Spinal cord (tissue), 10 donors: ENCODE measurements at places on chromosomes 5 and 9. TPM values are rescaled to one million over a fixed set of nuclear protein-coding genes. Genes with fewer than 3 reads are reported as not detected.

DNA sequence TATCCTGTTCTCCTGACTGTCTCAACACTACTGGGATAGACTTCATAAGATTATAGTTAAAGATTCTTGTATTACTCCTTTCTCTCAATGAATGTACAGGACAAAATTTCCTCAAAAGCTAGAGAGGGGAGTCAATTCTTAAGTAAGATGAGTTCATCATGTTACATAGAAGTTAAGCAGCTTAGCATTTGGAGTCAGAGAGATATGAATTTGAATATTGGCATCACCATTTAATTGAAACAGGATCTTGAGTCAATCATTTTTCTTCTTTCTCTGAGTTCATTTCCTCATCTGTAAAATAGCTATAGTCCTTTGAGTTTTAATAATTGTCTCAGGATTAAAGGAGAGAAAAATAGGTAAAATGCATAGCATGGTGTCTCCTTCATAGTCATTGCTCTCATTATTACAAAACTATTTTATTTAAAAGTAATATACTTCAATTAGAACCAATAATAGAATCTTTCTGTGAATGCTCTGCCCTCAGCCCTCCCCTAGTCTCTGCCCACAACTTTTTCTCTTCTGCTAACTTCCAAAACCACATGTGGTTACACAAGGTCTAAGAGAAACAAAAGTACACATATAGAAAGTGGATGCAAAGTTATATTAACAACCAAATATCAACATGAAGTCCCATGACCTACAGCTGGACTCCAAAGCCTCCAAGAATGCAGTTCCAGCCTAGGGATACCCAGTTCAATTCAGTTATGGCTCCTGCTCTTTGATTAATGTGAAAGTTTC, 265.6 kb downstream of the TLE1 start:
- no peak for DNase-seq

- no peak for DNase-seq
Measured at GRCh38 chr9:126703002-126703865, 89.5 kb downstream of the LMX1B start.

DNA sequence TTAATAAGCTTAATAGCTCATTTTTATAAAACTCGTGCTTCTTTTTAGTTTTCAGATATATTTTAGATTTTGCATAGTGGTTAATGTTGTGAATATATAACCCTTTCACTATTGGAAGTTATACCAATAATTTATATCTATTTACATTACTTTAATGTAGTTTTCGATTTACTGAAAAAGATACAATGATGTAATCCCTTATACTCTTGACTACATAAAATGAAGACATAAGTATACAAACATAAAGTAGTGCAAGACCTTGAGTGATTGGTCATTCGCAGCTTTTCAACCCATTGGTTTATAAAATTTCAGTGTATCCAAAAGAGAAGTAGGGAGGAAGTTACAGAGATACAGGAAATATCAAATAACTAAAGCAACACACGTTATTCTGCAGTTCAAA, 84.3 kb upstream of the GRHPR start:
- DNase-seq, result no peak

GRCh38 chr5:178538741-178539229, 51.4 kb downstream of the COL23A1 start:
- DNase-seq, result no peak

- no peak for DNase-seq
Measured at GRCh38 chr5:74326571-74327338, 313.8 kb downstream of the ENC1 start.

The TUSC1 gene
- 16.5 TPM for total RNA-seq

The WDR38 gene
- total RNA-seq, result 0.59 TPM

The AGXT2 gene
- 0.11 TPM for total RNA-seq

The HAVCR2 gene
- 10.6 TPM for total RNA-seq

The FAM81B gene
- total RNA-seq, result 2.4 TPM

The CAMK2A gene
- 26.1 TPM for total RNA-seq

The SH3TC2 gene
- total RNA-seq, result 43.7 TPM
